Large intestine (tissue), 12 donors: ENCODE measurements at places on chromosomes 3 and 15. TPM values are rescaled to one million over a fixed set of nuclear protein-coding genes. Genes with fewer than 3 reads are reported as not detected.

PLCB2 gene
- polyA plus RNA-seq, result 11.7 TPM

ZNF860 gene
- polyA plus RNA-seq, result 1.1 TPM

STOML1 gene
- polyA plus RNA-seq, result 9.6 TPM

CLRN1 gene
- polyA plus RNA-seq, result 8.7 TPM

CGNL1 gene
- polyA plus RNA-seq, result 7.8 TPM

ARHGEF3 gene
- polyA plus RNA-seq, result 9.2 TPM

AADACL2 gene
- 0.01 TPM for polyA plus RNA-seq

HYAL1 gene
- polyA plus RNA-seq, result 2.1 TPM

TRA2B gene
- 162 TPM for polyA plus RNA-seq

MFGE8 gene
- 36.7 TPM for polyA plus RNA-seq

NRG4 gene
- polyA plus RNA-seq, result 1.6 TPM

VIPR1 gene
- 75.3 TPM for polyA plus RNA-seq

EXD1 gene
- 0.01 TPM for polyA plus RNA-seq

CAPN3 gene
- 229 TPM for polyA plus RNA-seq

TERC gene
- 1.1 TPM for polyA plus RNA-seq

PLSCR5 gene
- polyA plus RNA-seq, result 0.10 TPM

FBXO40 gene
- polyA plus RNA-seq, result not detected

SHC4 gene
- 1.7 TPM for polyA plus RNA-seq

ANKUB1 gene
- 0.12 TPM for polyA plus RNA-seq

VEPH1 gene
- polyA plus RNA-seq, result 0.63 TPM

ATP10A gene
- polyA plus RNA-seq, result 2.2 TPM

HRG gene
- polyA plus RNA-seq, result 0.04 TPM

LINS1 gene
- polyA plus RNA-seq, result 19.7 TPM

NDUFB5 gene
- polyA plus RNA-seq, result 148 TPM
